Fibroblast of pulmonary artery (primary cell): ENCODE measurements at places on chromosomes 2 and 18.

- DNase-seq = peak; percentile 28
These were observed 19.3 kb downstream of the STK36 start for GRCh38 chr2:218691234-218691633.

- peak; percentile 58 for DNase-seq
These were observed 575 bp downstream of the TMEM150A start for GRCh38 chr2:85601771-85602475.

GRCh38 chr2:160096409-160096808 is 34.0 kb upstream of the PLA2R1 start:
- DNase-seq = no peak

DNA sequence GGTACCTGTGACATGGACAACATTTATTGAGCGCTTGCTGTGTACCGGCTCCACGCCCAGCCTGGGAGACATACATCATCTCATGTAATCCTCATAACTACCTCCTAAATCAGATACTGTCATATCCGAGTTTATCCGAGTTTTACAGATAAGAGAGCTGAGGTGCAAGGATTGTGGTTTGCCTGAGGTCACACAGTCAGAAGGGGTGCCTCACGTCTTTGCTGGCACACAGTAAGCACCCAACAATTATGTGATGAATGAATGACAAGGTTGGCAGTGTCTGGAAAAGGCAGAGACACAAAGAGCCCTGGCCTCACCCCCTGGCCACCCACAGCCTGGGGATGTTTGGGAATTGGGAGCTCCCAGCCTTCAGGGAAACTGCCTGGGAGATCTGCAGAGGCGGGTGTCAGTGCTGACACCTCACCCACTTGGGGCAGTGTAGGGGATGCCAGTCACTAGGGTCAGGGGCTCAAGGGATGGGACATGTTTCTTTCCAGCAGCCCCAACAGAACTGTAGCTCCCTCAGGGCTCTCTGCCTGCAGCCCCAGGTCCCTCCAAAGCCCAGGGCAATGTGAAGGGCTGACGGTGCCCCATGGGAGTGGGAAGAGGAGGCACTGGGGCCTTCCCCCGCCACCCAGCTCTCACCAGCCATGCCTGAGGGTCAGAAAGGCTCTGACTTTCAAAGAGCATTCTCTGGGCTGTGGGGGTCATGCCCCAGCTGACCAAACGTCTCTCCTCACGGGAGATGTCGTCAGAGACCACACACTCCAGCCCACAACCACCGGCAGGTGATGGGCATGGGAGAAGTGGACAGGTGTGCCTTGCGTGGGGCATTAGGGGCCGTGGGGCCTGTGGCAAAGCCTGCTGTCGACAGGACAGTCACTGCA is 157.5 kb downstream of the ZFP36L2 start:
- DNase-seq = no peak

DNA sequence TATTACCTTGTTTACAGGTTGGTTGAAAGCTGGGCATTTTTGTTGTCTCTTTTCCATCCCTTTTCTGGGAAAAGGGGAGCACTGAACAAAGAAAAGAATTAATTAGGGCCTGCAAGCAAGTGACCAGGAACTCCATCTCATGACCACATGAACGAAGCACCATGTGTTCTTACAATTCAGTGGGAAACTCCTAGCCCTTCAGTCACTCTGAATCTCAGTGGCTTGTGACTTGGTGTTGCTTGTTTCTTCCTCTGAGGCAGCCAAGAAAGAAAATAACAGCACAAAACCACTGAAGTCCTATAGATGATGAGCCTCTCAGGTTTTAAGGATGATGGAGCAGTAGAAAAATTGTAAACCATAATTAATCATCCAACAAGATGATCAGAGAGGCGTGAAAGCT is 129.1 kb upstream of the CAB39 start:
- DNase-seq = no peak

DNA sequence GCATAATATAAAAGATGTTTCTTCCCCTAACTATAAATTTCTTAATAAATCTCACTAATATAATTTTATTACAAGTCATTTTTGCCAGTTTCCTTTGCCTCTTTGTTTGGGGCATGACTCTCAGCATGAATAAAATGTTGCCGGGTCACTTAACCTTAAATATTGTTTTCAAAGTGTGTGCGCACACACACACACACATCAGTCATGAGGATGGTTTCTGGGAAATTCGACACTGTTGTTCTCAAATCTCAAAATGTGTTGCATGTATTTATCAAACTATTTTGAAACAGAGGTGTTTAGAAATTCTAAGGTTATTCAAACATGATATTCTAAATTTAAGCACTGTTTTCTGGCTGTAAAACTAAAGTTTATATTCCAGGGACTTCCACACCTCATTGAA is 31.5 kb downstream of the FAP start:
- DNase-seq = no peak

GRCh38 chr2:201322772-201323171 is 34.4 kb downstream of the FLACC1 start:
- no peak for DNase-seq

GRCh38 chr2:237600205-237600846 is 9.8 kb upstream of the RAB17 start:
- DNase-seq = peak; percentile 76

- no peak for DNase-seq
These were observed 1.2 kb downstream of the ERMN start for GRCh38 chr2:157324331-157324843.

- DNase-seq = no peak
These were observed 322.0 kb downstream of the RND3 start for GRCh38 chr2:150165442-150165841.

DNA sequence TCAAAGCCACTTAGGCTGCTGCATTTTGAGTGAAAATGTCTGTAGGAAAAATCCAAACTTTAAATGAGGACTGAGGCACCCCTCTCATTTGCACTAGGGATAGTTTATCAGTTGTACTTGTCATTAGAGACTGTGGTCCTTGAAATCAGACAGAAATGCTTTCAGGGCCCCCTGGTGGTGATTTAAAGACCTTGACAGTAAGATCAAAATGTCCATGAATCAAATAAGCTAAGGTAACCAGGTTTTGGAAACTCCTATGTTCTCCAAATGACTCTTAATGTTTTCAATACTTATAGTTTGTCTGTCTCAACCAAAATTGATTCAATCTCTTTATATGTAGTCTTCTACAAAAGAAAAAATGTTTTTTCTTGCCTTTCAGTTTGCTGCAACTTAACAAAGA is 28.8 kb upstream of the DDX18 start:
- DNase-seq = peak; percentile 58

DNA sequence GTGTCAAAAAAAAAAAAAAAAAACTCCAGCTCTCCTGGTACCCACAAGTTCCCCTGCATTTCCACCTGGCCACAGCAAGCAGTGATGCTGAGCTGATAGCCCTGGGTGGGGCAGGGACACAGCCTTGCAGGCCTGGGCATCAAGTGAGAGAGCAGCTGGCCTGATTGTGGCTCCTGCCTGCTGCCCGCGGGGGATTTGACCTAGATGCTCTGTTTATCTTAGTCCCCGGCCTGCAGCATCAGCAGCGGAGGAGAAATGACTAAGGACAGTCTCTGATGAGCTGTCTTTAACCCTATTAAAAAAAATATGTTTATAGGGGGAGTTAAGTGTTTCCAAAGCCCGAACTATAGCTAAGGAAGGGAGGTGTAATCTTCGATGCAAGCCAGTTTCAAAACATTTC is 102.6 kb downstream of the MTCL1 start:
- DNase-seq = no peak

- DNase-seq = no peak
These were observed 146.6 kb upstream of the DLX2 start for GRCh38 chr2:172249334-172249733.

DNA sequence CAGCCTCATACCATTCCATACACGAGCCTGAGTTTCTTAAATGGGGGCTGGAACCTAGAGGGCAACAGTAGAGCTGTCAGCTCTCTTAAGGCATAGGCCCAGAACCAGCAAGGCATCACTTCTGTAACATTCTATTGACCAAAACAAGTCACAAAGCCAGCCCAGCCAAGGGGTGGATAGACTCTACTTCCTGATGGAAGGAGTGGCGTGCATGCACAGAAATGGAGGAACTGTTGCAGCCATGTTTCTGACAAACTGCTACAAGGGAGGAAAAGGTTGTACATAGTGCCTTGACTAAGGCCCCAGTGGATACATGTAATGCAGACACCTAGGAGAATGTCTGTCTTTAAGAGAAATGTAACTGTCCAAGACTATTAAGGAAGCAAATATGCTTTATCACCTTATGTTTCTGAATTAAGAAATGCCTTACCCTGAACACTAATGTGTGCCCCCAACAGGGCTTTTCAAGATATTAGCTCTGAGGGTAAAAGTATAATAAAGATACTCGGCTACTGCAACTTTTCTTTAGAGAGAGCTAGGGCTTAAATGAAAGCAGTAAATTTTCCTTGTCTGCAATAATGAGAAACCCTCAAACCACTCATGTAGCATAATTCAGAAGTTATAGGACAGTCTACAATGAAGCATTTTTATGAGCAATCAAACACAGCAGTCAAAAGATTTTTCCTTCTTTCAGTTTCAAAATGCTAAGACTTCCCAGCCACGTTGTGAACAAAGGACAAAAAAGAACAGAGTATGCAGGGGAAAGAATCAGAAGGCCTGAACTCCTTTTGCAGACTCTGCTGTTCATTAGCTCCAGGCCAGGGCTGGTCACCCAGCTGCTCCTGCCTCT is 35.1 kb upstream of the CDC42EP3 start:
- DNase-seq = no peak

DNA sequence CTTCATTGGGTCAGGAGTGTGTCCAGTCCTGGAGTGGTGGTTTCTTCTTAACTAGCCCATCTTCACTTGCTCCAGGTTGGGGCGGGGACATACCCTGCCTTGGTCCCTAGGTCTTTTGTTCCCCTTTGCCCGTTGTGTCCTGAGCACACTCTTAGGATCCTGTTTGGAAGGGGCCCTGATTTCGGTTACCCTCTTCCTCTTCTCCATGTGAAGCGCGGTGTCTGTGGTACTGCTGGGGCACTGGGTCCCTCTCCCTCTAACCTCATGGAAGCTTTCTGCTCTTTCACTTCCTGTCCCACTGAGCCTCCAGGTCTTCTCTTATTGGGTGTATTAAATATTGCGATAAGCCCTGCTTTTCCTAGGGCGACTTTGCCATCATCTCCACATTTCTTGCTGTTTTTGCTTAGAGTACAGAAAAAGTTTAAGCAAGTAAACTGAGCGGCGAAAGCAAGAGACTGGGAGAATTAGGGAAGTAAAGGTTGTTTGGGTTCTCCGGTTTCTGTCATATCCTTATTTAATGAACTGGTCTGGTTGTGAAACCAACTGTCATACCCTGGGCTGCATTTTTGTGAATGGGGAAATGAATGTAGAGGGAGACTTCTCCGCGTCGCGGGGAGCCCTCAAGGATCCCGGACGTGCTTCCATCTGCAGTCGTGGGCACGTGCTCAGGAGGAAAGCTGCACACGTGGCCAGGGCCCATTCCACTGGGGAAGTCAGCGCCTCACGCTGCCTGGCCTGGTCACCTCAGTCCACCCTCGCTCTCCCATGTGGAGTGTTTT is 73.8 kb upstream of the B3GNT7 start:
- DNase-seq = no peak

DNA sequence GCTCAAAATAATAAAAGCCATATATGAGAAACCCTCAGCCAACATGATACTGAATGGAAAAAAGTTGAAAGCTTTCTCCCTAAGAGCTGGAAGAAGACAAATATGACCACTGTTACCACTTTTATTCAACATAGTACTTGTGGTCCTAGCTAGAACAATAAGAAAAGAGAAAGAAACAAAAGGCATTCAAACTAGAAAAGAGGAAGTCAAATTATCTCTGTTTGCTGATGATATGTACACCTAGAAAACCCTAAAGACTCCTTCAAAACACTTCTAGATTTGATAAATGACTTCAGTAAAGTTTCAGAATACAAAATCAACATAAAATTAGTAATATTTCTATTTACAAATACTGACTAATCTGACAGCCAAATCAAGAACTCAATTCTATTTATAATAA is 328.8 kb upstream of the GCFC2 start:
- no peak for DNase-seq

DNA sequence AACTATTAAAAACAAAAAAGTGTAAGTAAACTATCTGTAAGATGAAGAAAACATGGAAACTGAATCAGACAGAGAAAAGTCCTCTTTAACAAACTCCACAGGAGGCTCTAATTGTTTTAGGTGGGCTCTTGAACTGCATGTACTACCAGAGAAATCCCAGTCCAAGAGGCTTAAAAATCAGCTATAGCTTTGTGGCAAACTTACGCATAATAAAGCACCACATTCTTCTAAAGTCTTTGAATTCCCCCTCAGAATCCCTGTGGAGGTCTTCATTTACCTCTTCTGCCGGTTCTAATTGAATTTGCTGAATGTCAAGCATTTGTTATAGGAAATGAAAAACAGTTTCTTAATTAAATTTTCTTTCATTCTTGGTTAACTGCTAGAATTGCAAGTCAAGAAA is 40.8 kb downstream of the CHN1 start:
- DNase-seq = no peak

DNA sequence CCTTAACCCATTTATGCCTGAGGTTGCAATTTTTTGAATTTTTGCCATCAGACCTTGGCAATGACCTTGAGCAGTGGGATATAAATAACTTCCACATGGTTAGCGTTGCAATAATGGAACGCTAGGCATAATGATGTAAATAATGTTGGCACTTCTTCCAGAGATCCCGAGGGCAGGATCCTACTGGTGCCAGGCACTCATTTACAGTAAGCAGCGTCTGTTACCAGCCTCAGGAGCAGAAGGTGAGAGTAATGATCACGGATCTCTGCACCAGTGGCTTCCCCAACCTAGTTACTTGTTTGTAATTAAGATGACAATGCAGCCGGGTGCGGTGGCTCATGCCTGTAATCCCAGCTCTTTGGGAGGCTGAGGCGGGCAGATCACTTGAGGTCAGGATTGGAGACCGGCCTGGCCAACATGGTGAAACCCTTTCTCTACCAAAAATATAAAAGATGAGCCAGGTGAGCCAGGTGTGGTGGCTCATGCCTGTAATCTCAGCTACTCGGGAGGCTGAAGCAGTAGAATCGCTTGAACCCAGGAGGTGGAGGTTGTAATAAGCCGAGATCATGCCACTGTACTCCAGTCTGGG is 41.9 kb downstream of the CPO start:
- DNase-seq = no peak

DNA sequence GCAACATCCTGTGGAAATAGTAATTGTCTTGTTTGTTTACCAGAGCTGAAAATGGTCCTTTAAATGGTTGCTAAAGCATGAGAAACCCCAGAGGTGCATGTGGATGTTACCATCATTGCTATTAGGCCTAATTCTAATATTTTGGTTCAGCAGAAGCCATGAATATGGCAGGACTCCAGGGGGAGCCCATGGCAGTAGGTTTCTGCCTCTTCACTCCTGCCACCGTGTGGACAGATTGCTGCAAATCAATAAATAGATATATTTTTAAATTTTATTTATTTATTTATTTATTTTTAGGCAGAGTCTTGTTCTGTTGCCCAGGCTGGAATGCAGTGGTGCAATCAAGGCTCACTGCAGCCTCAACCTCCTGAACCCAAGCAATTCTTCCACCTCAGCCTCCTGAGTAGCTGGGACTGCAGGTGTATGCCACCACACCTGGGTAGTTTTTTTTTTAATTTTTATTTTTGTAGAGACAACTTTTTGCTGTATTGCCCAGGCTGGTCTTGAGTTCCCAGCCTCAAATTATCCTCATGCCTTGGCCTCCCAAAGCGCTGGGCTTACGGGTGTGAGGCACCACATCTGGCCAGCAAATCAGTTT is 54.9 kb upstream of the CAPN13 start:
- DNase-seq = peak; percentile 71

- DNase-seq = no peak
These were observed 99.6 kb upstream of the MCFD2 start for GRCh38 chr2:47015206-47015605.

- DNase-seq = peak; percentile 24
These were observed 49.2 kb upstream of the NXPH2 start for GRCh38 chr2:138829326-138829919.
